Myocyte (in vitro differentiated cells): ENCODE measurements at places on chromosomes 3 and 15. TPM values are rescaled to one million over a fixed set of nuclear protein-coding genes. Genes with fewer than 3 reads are reported as not detected.
A peak's percentile ranks its signal among the peaks of the same experiment; 100 is the strongest.

- no peak for DNase-seq
Measured at GRCh38 chr15:68638953-68639515, 60.2 kb downstream of the CORO2B start.

GRCh38 chr3:29026959-29027358, 253.9 kb upstream of the RBMS3 start:
- DNase-seq, result peak; percentile 5

DNA sequence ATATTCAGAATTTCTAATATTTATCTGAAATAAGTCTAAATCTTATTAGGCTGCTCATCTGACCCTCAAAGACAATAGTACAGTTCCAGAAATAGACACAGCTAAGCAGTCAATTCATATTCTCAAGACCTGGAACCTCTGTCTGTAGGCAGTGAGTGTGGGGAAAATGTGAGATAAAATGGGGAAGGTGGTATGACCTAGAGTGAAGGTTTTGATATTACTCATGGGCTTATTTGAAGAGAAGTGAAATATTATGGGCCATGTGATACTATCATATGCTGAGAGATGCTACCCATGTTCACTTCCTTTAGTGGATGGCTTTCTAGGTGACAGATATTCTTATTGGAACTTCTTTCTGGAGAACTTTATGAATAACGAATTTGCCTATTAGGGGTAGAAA, 33.5 kb downstream of the TGFBR2 start:
- DNase-seq, result no peak

DNA sequence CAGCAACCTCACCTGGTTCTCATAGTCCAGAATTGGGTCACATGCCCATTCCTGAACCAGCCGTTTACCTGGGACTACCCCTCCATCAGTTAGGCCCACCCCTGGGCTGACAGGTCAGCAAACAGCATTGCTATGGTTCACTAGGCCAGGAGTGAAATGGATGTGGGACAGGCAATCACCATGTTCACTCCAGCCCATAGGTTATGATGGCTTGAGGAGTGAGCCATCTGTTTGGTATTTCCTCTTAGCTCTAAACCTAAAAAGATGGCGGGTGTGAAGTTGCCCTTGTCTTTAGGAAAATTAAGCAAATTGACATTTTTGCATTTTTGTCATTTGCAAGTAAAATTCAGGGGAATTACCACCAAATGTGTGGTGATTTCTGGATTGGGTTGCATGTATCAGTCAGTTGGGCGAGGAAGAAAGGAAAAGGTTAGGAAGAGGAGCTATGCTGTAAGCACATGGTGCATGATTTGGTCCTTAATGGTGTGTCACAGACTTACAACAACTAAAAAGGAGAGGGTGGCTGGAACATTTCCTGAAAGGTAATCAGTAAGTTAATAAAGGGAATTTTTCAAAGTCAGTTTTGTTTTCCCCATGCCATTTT, 17.2 kb downstream of the NXPE3 start:
- DNase-seq, result no peak

GRCh38 chr3:43132870-43133636, 27.2 kb upstream of the POMGNT2 start:
- no peak for DNase-seq

DNA sequence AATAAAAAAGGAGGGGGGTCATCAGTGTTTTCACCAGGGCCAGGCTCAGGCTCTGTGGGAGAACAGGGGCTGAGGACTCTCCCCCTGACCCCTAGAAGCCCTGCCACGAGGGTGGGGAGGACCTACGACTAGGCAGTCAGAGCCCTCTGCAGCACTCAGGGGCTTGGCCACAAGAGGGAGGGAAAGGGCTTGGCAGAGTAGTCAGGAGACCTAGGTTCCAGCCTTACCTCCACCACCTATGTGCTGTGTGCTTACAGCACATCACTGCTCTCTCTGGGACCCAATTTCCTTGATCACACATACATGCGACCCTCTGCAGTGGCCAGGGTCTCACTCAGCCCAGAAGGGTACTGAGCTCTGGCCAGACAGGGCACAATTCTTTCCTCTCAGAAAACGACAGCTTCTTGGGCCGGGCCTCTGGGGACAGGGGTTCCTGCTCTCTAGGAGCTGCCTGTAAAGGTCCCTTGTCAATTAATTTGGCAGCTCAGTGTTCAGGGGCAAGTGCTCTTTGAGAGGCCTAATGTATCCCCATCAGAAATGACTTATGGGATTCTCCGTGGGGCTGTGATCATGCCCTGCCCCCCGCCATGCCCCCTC, 16.4 kb upstream of the SKIC8 start:
- DNase-seq, result no peak

GRCh38 chr3:7913283-7913682, 588.3 kb upstream of the LMCD1 start:
- no peak for DNase-seq

GRCh38 chr3:40079203-40079846, 230.2 kb upstream of the EIF1B start:
- peak; percentile 10 for DNase-seq

DNA sequence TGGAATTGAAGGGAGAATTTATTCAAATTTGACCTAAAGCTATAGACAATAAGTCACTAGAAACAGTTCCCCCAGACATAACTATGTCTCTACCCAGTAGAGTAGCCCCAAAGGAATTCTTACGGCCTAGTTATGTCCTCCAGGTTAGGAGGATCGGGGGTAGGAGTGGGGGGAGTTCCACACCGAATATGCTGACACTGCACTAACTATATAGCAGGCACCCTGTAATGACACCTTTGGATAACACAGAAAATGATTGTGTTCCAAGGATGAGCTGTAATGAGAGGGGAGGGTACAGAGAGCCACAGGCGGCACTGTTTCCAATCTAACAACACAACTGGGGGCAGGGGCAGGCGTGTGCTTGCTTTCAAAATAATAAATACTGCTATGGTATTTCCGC, 376.2 kb upstream of the RORA start:
- DNase-seq, result no peak

GRCh38 chr3:59121346-59122144, 71.7 kb upstream of the CFAP20DC start:
- DNase-seq, result no peak

- DNase-seq, result no peak
Measured at GRCh38 chr15:74202452-74203401, at the start of gene STRA6. Gene STRA6, minus strand, starts transcription at chr15:74202787. Its CDS starts 520 bp downstream, at chr15:74202267.

DNA sequence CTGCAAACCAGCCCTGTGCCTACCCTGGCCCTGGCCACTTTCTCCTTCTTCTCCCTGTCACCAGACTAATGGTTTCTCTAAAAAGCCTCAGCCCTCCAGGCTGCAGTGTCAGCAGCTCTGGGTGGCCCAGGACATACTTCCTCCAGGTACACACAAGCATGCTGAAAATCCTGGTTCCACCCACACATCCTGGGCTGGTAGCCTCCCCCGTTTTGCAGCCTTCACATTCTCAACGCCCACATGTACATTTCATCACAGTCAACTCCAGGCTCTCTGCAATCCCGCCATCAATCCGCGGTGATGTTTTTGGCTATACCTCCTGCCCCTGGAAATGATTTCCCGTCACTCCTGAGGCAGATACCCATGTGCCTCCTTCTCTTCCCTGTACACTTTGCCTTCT, 59.4 kb downstream of the MAGEF1 start:
- no peak for DNase-seq

DNA sequence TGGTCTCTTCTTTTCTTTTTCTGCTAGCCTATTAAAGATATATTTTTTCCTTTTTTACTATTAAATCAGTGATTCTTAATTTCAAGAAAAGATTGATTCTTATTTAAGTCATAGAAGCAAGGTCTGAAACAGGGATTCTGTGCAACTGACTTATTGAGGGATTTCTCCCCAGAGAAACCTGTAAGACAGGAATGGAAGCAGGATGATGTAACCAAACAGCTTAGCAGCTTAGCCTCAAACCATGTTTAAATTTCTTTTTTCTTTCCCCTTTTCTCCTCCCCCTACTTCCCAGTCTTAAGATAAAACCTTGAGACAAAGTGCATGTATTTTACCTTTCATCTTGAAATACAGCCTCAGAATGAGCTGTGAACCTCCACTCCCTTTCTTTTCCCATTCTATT, 322.8 kb downstream of the NEK10 start:
- no peak for DNase-seq

DNA sequence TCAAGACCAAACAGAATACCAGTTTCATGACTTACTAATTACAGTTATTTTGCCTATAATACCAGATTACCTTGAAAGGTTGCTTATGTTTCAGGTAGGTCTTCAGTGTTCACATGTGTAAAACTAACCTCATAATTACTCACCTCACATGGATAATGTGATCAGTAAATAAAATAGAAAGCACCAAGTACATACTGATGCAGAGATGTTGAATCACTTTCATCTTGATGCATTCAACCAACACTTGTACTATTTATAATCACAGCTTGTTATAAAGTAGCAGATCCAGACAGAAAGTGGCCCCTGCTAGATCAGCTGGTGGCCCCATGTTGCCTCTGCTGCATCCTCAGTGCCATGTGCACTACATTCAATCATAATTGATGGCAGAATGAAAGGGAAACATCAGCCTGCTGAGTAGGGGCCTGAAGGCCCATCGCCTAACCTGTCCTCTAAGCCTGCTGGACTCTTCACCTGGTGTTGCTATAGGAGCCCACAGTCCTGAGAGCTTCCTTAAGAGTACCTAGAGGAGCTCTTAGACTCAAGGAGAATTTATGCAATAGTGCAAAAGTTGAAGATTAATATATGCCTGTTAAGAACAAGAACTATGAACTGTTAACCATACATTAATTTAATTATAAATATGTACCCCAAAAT, 154.3 kb downstream of the PLCL2 start:
- no peak for DNase-seq

DNA sequence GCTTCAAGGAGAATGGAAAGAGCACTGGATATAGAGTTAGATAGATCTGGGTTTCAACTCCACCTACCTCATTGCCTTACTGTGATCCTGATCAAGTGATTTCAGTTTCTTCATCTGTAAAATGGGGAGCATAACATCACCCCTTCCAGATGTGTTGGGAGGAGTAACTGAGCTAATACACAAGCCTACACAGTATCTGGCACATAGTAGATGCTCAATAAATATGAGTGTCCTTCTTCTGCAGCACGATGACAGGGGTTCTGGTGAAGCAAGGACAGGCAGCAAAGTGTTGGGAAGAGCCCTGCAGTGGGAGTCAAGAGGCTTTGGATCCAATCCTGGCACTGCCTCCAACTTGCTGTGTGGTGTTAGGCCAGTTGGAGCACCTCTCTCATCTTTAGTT, 270.0 kb downstream of the UACA start:
- no peak for DNase-seq

DNA sequence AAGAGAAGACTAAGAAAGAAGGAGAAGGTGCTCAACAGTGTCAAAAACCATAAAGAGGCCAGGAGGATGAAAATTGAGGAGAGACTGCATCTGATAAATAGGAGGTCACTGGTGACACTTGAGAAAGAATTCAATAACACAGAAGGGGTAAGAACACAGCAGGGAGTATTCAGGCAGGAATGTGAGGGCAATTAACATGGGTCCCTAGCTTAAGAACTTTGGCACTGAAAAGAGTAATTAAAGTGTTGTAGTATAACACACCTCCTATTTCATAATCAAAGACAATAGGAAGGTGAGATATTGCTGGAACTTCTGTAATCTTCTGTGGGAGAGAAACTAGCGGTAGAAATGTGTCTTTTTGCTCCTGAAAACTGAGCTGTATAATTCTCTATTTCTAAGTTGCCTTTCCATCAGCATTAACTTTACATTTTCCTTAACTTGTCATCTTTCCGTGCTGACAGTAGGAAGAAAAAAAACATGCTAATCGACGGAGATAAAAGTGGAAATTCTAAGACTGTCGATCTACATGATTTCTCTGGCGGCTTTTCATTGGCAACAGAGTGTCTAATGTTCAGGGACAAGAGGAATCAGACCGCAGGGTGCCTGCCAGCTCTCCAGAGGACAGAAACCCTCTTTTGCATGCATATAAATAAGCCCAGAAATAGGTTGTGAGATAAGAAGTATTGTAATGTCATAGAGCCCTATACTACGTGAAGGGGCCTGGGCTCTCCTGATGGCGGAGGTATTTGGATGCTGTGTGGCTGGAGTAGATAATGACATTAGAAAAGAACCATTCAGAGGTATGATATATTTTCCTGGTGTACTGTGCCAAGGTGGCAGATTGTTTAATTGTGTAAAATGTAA, 147.9 kb upstream of the GAP43 start:
- no peak for DNase-seq

DNA sequence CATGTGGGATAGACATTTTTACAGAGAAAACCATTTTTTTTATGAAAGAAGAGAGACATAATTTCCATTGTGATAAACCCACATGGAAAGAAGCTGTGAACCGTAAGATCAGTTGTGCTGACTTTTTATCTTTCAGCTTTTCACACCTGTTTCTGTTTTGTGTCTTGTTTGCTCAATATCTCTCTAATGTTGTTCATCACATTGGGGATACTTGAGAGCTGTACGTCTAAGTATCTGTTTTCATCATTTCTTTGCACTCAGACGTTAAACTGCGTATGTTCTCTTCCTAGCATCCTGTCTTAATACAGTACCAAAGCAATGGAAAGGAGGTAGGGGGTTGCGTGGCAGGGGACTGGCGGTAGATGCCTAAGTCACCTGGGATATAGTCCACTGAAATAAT, 449.0 kb downstream of the NAALADL2 start:
- no peak for DNase-seq

- DNase-seq, result no peak
Measured at GRCh38 chr15:83794209-83794608, 140.3 kb downstream of the ADAMTSL3 start.

GRCh38 chr3:189689625-189690024, 58.4 kb downstream of the TP63 start:
- no peak for DNase-seq

DNA sequence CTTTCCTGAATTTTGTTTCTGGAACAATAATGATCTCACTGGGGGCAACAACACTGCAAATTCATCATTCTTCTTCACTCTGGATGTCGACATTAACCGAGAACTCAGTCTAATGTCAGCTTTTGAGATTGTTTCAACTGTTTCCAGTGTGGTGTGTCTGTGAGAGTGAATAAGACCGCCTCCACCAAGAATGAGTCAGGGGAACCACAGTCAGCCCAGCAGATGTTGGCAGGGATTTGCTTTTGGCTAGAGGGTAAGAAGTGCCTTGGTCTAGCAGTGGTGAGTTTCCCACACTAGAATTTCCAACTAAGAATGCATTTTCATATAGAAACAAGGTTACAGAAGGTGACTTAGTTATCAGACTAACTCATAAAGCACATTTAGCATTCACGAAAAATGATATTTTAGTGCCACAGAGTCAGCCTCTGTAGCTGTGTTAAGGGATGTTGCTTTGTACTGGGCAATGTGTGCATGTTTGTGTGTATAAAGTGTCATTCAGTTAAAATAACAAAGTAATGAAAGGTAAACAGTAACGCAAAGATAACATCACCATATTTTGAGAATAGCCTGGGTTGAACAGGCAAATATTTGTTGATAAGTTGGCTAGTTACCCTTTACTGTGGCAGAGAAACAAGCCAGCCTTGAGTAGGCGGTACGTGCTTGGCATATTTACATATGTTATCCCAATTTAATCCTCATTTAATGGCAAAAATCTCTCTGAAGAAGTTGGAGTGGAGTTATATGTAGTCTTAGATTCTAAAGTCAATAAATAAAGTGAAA, 33.8 kb downstream of the DRD3 start:
- DNase-seq, result peak; percentile 86

- DNase-seq, result no peak
Measured at GRCh38 chr3:11247362-11247761, 24.8 kb upstream of the ATG7 start.

GRCh38 chr15:85044251-85044853, 62.7 kb downstream of the PDE8A start:
- peak; percentile 76 for DNase-seq

GRCh38 chr15:27725731-27726130, 373.4 kb downstream of the OCA2 start:
- DNase-seq, result no peak

Gene GOLGA8G
- total RNA-seq, result not detected in 2 replicates

Gene ALS2CL
- 15.0 and 19.6 TPM in 2 replicates for total RNA-seq

Gene FBLN2
- 0.91 and 2.4 TPM in 2 replicates for total RNA-seq

Gene APPL1
- total RNA-seq, result 35.7 and 42.9 TPM in 2 replicates

Gene BSN
- 0.31 and 0.45 TPM in 2 replicates for total RNA-seq
